ENCODE measurements at places on chromosomes 5 and 9.

GRCh38 chr9:74282526-74283253 is 214.4 kb upstream of the RORB start:
- DNase-seq, result no peak

DNA sequence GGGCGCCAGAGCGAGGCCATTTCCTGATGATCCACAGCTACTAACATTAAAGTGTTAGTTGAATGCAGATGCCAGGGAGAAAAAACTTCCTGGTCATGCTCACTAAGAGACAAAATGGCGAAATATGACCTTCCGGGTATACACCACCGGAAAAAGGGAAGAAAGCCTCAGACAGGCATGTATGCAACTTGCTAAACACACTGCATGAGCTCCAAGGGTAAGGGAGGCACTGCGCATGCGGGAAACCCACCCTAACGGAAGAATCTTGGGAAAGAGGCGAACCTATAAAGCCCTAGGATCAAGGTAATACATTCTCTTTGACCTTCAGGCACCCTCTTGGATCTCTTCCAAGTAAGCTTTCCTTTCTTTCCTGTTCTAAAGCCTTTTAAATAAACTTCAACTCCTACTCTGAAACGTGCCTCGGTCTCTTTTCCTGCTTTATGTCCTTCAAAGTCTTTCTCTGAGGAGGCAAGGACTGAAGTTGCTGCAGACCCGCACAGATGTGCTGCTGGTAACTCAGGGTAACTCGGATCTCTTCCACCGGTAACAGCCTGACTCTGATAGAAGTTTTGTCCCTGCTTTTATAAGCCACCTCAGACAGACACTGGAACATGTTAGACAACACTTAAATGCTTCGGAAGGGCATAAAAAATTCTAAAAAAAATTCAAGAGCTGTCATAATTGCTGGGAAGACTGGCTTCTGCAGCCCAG is 64.9 kb downstream of the DTWD2 start:
- DNase-seq, result no peak

DNA sequence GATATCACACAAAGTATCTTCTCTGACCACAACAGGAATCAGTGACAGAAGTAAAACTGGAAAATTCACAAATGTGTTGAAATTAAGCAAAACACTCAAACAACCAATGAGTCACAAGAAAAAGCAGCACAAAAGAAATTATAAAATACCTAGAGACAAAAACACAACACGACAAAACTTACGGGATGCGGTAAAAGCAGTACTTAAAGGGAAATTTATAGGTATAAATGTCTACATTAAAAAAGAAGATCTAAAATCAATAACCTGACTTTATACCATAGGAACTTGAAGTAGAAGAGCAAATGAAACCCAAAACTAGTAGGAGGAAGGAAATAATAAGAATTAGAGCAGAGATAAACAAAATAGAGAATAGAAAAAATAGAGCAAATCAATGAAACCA is 2.8 kb upstream of the WDR41 start:
- DNase-seq, result no peak

DNA sequence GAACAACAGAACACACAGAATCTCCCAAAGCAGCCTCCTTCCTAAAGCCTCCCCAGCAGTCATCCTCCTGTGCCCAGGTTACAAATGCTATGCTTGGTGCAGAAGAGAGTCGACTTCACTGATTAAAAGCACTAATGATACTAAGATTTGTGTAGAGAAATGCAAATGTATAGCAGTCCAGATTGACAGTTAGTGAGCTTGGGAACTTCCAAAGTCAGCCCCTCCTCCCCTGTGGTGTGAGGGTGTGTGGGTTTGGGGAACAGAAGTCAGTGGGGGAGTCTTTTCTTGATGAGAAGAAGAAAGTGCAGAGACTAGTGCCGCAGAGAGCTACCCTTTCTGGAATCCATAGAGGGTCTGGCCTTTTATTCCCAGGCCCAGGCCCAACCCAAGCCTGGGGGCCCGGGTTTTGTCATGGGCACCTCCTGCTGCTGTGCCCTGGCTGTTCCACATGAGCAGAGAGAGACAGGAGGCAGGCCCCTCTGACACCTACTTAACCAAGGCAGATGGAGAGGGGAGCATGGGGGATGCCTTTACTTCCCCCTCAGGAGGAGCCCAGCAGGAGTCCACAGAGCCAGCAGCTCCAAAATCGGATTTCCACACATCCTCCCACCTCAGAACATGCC is 173.3 kb downstream of the DENND1A start:
- no peak for DNase-seq

GRCh38 chr9:99922711-99923030 is 16.2 kb downstream of the STX17 start:
- no peak for DNase-seq

GRCh38 chr9:126341902-126342301 is 15.3 kb downstream of the MVB12B start:
- no peak for DNase-seq
